Neural crest cell (in vitro differentiated cells): ENCODE measurements at places on chromosomes 3 and 15. TPM values are rescaled to one million over a fixed set of nuclear protein-coding genes. Genes with fewer than 3 reads are reported as not detected.

ARNT2 gene
- 57.1 and 58.3 TPM in 2 replicates for total RNA-seq

- no peak for DNase-seq
Measured at GRCh38 chr15:90463381-90463780, 66.3 kb upstream of the CRTC3 start.

DNA sequence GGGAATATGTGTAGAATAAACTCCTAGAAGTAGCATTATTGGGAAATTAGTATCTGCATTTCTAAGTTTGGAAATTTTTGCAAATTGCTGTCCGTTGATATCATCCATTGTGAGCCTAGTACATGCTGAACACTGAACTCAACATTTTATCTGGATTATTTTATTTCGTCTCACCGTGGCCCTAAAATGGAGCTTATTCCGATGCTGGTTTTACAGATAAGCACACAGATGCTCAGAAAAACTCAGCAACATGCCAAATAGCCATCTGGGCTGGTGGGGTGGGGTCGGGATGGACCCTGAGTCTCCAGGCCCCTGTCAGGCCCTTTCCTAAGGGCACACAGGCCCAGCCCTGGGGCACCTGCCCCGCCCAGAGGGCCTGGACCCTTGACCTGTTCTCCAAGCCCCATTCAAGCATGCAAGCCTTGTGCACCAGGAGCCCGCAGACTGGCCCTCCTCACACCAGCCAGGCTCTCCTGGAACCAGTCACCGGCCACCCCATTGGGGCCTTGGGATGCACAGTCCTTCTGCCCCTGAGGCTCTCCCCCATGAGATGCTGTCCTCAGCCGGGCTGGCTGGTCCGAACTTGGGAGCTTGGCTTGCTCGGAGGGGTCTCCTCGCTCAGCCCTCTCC lies 20.7 kb upstream of the KLF13 start:
- DNase-seq = no peak

GRCh38 chr3:15654891-15655290 lies 53.3 kb downstream of the BTD start:
- no peak for DNase-seq

INSYN1 gene
- total RNA-seq = 9.5 and 9.6 TPM in 2 replicates

GRCh38 chr15:65576664-65577063 lies 34.3 kb downstream of the INTS14 start:
- DNase-seq = no peak

DNA sequence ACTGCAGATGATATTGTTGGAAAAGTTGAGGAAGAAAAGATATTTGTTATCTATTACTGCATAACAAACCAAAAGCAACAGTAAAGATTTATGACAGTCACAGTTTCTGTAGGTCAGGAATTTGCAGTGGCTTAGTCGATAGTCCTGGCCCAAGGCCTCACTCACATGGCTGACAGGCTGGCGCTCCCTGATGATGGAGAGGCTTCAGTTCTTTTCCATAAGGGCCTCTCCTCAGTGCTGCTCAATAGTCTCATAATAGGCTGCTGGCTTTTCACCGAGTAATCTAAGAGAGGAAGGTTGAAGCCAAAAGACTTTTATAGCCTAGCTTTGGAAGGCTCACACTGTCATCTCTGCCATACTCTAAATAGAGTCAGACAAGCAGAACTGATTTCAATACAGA lies 17.7 kb downstream of the IREB2 start:
- DNase-seq = no peak

HTR3E gene
- total RNA-seq = not detected in 2 replicates

GOLGA8J gene
- 0.32 and 0.54 TPM in 2 replicates for total RNA-seq

- no peak for DNase-seq
Measured at GRCh38 chr3:97928986-97929385, 43.2 kb downstream of the RIOX2 start.

GRCh38 chr3:59862686-59863085 lies 812.9 kb upstream of the CFAP20DC start:
- no peak for DNase-seq

DNA sequence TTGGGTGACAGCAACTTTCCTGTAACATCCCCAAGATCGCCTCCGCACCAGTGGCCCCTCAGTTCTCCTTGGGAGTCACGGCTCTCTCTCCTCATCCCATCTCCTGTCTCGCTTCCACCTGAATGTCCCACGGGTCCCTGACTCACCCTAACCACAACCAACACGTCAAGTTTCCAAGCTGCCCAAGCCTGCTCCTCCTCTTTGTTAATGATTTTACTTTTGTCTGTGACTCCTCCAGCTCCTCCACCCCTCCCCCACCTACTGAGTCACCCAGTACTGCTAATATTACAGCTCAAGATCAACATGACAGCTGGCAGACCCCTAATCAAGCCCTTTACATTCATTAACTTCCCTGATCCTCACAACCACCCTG lies 39.3 kb downstream of the BDH1 start:
- DNase-seq = no peak

DNA sequence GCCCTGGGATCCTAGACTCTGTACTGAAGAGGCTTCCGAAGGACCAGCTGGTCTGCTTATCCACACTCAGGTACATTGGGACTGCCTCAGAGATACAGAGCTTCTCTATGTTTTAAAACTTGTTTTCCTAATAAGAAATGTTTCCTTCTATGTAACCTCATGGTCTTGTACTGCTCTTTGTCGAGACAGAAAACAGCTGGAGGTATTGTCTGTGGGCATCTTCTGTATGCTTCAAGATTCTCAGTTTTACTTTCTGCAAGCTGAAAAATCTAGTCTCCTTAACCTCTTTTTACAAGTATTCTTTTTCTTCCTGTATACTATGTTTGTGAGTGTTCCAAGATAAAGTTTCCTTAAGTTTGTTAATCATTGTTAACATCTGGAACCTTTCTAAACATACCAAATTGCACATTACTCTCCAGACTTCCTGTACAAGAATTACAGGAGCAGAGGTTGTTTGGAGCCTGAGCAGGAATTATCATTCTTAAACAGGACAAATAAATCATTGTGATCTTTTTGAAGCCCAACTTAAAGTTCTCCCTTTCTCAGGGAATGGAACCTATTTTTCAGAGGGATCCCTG lies 358.3 kb upstream of the CFAP20DC start:
- DNase-seq = no peak

DNA sequence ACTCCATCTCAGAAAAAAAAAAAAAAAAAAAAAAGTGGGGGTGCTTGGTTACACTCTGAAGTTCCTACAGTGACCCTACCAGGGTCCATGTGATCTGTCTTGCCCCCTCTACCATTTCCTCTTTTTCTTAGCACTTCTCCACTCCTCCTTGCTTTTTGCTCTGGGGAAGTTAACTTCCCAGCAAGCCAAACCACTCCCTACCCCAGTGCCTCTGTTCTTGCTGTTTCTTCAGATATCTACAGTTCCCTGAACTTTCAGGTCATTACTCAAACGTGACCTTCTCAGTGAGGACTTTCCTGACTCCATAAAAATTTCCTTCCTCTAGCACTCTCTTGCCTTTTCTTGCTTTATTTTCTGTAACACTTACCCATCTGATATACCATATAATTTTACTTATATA lies 61.1 kb upstream of the GCNT3 start:
- DNase-seq = no peak

DNA sequence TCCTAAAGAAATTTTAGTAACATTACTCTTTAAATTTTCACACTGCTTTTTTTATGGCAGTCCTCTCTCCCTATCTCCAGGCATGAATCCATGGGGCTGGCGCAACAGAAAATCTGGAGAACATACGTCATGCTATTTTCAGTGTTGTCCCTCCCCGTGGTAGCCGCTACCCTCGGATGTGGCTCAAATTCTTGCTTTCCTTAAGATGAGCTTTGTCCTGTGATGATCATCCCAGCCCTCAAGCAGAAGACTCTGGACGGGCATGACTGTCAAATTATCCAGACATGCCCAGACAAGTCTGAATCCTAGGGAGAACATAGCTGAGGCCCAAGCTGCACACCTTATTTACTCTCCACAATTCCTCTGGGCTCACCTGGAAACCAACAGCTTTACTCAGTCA lies 49.1 kb downstream of the FMN1 start:
- DNase-seq = no peak

DNA sequence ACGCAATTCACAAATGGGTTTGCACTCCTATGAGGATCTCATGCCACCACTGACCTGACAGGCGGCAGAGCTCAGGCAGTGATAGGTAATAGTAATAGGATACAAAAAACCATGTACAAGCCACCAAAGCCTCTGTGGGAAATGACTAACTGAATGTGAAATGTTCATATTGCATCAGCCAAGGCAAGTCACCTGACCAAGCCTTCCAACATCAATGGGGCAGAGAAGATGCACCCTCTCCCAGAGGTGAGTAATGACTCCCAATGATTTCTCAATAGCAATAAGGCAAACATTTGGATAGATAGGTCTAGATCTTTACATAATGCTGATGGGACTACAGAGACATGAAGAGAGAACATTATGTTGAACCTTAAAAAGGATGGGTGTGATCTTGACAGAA lies 14.9 kb downstream of the CNTN3 start:
- DNase-seq = no peak

DNA sequence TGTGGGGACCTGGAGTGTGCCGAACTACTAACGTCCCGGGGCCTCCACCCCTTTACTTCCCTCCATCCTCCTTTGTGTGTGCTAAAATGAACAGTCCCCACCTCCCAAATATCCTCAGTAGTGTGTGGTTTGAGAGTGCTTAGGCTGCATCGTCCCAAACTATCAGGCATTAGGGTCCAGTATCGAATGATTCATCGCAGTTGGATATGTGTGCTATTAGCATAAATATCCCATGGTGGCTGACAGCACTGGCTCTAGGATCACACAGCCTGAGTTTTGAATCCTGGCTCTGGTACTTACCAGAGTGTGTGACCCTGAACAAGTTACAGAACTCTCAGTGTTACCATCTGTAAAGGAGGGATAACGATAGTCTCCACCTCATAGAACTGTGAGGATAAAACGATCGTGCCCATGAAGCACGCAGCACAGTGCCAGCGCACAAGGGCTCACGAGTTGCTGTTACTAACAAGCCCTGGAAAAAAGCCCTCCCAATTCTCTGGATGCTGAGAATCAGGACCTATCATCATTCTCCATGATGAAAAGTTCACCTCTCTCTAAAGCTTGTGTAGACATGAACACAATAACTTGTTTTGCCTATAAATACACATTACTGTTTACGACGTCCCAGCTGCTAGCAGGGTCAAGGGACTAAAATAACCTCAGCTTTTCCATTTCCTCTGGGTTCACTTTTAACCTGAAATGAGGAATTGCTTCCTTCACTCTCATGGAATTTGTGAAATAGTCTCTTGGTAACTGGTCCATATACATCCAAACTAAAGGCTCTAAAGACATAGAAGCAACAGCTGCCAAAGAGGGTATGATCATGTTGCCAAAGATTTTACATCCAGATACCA lies 51.0 kb downstream of the VGLL4 start:
- no peak for DNase-seq

DNA sequence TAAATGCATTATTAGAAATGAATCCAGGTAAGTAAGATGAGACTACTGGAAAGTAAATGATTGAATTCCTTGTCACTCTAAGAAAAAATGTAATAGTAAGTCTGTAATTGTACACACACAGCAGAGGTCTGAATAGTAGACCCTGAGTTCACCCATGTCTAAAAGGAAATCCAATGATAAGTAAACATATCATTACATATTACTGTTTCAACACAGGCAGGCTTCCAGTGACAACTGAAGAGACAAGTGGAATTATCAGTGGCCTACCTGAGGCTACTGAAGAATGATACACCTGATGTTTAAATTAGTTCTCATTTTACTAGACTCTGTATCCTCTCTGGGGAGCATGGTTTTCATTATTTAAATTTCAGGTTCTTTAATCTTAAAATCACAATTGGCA lies 6.2 kb upstream of the CCNL1 start:
- DNase-seq = no peak

- no peak for DNase-seq
Measured at GRCh38 chr3:37537914-37538691, 323.6 kb upstream of the CTDSPL start.

DNA sequence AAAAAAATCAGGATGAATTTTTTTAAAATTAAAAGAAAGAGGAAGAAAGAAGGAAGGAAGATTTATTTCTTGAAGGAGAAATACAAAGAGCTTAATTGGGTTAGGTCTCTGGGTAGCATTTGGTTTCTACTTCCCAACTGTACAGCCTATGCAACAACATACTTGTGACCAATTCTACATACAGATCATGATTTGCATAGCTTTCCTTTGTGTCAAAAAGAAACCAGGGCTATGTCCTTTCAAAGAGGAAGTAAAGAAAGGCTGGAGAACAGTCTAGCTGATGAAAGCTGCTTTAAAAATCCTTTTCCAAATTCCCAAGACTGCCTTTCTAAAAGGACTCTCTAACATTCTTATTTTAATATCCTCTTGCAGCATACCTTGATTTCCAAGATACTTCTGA lies 6.1 kb upstream of the HGD start:
- DNase-seq = no peak

- DNase-seq = no peak
Measured at GRCh38 chr15:64288999-64289398, 67.0 kb downstream of the CSNK1G1 start.

DNA sequence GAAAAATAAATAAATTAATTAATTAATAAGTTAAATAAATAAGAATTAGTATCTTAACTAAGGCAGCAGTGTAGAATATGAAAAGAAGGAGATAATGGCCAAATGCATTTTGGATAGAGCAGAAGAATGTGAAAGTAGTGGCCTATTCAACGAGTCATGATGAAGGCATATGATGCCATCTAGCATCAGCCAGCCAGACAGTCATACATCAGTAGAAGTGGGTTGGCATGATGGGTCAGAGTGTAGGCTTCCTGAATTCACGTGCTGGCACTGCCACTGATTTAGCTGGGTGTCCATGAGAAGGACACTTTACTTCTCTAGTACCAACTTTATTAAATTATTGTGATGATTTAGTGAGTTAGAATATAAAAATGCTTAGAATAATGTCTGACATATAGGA lies 256.1 kb upstream of the ARPP21 start:
- no peak for DNase-seq

DNA sequence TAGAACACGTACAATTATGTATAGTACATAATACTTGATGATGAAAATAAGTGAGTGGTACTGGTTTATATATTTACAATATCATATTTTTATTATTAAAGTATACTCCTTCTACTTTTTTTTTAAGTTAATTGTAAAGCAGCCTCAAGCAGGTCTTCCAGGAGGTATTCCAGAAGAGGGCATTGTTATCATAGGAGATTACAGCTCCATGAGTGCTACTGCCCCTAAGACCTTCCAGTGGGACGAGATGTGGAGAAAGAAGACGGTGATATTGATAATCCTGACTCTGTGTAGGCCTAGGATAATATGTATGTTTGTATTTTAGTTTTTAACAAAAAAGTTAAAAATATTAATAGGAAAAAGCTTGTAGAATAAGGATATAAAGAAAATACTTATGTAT lies 40.3 kb upstream of the SCN5A start:
- no peak for DNase-seq
